LNCaP clone FGC (cell line): ENCODE measurements at places on chromosomes 16 and 17.

DNA sequence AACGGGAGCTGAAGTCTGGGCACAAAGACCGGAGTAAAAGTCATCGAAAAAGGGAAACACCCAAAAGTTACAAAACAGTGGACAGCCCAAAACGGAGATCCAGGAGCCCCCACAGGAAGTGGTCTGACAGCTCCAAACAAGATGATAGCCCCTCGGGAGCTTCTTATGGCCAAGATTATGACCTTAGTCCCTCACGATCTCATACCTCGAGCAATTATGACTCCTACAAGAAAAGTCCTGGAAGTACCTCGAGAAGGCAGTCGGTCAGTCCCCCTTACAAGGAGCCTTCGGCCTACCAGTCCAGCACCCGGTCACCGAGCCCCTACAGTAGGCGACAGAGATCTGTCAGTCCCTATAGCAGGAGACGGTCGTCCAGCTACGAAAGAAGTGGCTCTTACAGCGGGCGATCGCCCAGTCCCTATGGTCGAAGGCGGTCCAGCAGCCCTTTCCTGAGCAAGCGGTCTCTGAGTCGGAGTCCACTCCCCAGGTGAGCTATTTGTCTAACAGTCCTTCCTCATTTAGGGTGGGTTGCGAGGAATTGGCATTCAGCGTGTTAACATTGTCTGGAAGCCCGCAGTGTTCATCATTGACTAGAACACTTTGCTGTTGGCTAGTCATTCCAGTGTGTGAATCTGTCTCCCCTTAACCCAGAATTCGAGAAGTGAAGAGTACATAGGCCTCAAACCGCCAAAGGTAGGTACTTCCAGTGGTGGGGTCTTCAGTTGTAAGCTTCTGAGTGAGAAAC is 1.5 kb downstream of the CDK12 start:
- no peak for DNase-seq

DNA sequence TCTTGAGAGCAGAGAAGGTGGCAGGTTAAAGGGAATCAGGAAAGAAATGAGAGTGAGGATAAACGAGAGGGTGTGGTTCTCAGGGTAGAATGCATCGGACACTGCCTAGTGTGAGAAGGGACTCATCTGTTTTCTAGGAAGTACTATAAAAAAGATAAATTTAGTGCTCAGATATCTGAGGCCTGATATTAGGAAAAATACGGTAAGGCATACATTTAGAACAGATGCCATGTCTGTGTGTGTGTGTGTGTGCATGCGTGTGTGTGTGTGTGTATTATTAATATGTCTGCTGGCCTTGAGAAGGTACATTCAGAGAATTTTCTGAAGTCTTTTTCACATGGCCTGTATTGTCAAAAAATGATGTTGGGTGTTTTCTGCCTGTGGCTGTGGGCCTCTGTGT is 414.8 kb downstream of the MAF start:
- no peak for DNase-seq

DNA sequence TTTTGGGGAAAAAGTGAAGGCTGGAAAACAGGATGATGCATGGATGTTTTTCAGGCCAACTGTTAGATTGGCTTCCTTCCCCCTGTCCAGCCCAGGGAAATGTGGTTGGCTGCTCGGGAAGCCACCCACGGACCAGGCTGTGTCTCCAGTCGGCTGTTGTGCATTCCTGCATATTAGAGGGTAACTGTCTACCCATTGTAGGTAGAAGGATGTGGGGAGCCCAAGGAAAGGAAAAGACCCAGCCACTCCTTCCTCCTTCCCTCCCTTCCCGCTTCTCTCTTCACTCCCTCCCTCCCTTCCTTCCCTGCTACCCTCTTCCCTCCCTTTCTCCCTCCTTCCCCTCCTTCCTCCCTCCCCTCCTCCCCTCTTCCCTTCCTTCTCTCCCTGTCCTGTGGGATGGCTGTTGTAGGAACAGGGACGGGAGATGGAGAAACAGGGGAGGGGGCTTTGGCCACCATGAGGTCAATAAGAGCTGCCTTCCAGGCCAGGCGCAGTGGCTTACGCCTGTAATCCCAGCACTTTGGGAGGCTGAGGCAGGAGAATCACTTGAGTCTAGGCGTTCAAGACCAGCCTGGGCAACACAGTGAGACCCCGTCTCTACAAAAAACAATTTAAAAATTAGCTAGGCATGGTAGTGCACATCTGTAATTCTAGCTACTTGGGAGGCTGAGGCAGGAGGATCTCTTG is 16.9 kb downstream of the SYT17 start:
- no peak for DNase-seq

GRCh38 chr16:46836534-46837530 is 5.9 kb upstream of the C16orf87 start:
- no peak for DNase-seq

GRCh38 chr16:75943705-75944514 is 217.6 kb upstream of the CPHXL start:
- no peak for DNase-seq

- no peak for DNase-seq
These were observed 134.7 kb downstream of the AATF start for GRCh38 chr17:37083456-37083855.

DNA sequence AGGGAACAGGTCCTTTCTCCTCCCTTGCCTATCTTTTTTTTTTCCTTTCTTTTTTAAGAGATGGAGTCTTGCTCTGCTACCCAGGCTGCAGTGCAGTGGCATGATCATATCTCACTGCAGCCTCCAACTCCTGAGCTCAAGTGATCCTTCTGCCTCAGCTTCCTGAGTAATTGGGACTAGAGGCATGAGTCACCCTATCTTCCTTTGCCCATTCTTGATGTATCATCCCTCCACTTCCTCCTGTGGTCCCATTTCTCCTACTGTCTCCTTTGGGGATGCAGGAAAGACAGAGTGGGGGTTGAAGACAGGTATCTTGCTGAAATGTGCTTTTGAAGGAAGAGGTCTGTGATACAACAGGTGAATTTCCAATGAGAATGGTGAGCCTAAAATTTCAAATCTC is 5.5 kb downstream of the MYO19 start:
- no peak for DNase-seq

GRCh38 chr16:86347090-86347489 is 163.2 kb upstream of the FOXF1 start:
- DNase-seq = no peak
